ENCODE measurements at places on chromosomes 16 and 17.

DNA sequence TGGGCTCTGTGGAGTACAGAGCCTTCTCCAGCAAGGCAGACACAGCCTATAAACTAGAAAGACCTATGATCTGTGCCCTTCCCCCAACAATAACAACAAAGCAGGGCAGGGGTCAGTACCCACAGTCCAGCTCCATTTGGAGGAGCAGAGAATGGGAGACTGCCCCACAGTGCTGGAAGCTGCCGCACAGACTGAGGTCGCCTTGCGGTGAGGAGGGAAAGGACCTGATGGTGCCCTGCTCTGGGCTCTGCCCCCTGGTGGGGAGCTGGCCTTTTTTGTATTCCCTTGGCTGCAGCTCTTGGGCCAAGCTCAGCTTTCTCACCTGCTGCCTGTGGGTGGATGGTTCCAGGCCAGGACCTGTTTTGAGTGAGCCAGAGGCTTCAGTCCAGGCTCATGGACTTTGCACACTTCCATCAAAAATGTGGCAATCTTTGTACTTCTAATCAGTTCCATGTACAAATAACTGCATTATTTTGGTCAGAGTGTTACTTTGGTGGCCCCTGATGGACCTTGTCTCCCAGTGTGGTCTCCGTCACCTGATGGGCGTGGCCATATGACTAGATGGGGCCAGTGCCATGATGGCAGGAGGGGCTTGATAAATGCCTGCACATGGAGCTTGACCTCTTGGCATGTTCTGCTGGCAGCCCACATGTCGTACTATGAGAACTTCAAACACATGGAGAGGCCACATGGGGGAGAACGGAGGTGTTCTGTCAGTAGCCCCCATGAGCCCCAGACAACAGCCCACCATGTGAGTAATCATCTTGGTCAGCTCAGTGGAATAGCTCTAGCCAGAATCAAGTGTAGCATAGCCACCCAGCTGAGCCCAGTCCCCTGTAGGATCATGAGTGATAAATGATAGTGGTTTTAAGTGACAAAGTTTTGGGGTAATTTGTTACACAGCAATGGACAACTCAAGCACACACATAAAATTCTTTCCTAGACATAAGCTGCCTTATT is 24.2 kb downstream of the B9D1 start:
- DNase-seq, result no peak

GRCh38 chr17:5958850-5959249 is 111.3 kb upstream of the WSCD1 start:
- DNase-seq, result no peak

DNA sequence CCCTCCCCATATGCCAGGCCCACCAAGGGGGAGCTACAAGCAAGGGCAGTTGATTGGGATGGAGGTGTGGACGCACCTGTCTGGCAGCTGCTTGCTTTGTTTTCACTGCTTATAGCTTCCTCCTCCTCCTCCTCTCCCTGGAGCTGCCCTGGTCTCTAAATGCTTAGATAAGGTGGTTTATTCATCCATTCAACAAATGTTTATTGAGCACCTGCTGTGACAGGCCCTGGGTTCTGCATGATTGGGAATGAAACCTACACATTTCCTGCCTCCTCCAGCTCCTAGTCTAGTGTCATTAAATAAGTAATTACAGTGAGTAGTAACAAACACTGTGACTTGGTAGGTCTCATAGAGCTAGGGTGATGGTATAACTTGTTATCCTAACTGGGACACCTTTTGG is 17.4 kb upstream of the MAP3K14 start:
- no peak for DNase-seq

- DNase-seq, result no peak
Measured at GRCh38 chr17:80759377-80759673, 214.7 kb downstream of the RPTOR start.

Measured in renal pelvis (tissue), 12 donors.